ENCODE measurements at places on chromosomes 2 and 18.

DNA sequence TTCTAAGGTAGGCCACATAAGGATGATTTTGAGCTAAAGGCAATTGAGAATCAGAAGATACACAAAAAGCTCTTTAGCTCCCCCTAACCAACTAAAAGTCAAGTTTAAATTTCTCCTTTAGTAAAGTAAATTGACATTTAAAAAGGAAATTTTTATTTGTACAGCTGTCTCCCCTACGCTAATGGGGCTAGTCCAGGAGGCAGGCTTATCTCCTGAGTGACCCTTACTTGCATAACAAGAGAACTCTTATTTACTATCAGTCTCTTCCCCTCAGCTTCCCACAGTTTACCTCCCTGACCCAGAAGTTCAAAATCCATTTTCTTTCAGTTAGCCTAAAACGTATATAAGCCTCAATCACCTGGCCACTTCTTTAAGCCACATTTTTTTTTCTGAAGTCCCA is 1002.8 kb upstream of the NRXN1 start:
- no peak for DNase-seq

GRCh38 chr2:135667045-135667444 is 74.6 kb upstream of the UBXN4 start:
- peak; percentile 30 for DNase-seq

DNA sequence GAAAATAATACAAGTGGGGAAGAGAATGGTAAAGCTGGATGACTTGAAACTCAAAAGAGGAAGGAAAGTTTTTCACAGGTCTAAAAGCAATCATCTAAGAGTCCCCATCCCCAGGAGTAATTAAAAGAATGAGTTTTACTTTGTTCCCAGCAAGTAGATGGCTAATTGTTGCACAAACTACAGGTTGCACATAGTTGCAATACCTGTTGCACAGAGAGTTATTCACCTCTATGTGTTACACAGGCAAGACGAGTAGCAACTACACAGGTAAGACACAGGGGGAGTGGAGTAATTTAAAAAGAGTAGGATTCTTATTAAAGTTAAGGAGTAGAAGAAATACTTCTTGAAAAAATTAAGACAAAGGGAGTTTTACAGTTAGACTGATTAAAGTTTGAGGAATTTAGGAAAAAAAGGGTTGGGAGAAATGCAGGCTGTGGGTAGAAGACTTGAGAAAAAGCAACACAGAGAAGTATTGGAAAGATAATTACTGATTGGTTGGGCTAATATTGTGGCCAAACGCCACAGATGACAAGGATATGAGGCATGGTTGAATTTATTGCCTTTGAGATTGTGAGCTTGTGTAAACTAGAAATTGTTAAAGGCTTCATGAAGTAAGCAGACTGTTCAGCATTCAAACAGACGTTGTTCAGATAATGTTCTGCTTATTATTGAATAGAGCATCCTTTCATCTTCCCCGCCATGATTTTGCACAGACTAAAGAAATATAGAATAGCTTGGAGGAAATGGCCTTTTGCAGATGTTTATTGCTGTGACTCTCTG is 699.3 kb downstream of the NR4A2 start:
- DNase-seq: no peak

DNA sequence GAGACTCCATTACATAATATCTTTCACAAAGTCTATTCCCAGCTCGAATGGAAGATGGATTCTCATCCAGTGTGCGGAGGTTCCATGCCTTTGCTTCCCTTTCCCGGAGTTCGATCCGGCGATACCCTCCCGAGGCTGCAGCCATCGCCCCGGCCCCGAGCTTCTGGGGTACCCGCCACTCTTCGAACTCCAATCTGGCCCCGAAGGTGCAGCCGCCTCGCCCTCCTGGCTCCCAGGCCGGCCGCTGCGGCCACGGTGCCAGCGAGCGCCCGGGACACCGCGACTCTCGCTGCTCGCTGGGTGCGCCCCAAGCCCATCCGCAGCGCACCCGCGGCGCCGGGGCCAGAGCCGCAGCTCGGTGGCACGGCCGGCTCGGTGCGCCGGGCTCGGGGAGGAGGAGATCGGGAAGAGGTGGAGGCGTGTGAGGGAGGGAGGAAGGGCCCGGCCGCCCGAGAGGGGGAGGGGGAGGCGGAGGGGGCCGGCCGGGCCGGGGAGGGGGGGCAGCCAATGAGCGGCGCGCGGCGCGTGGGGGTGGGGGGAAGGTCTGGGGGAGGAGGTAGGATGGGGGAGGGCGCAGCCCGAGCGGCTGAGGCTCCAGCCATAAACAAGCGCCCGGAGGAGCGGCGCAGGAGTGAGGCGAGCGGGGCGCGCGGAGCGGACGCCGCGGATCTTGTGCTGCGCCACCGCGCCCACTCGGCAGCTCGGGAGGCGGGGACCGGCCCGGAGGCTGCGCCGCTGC is at the start of gene CRIM1:
Gene CRIM1, plus strand, starts transcription at position 628 of the 739 bp plus-strand sequence. CDS start 515 bp downstream, outside the sequence.
- peak; percentile 63 for DNase-seq

DNA sequence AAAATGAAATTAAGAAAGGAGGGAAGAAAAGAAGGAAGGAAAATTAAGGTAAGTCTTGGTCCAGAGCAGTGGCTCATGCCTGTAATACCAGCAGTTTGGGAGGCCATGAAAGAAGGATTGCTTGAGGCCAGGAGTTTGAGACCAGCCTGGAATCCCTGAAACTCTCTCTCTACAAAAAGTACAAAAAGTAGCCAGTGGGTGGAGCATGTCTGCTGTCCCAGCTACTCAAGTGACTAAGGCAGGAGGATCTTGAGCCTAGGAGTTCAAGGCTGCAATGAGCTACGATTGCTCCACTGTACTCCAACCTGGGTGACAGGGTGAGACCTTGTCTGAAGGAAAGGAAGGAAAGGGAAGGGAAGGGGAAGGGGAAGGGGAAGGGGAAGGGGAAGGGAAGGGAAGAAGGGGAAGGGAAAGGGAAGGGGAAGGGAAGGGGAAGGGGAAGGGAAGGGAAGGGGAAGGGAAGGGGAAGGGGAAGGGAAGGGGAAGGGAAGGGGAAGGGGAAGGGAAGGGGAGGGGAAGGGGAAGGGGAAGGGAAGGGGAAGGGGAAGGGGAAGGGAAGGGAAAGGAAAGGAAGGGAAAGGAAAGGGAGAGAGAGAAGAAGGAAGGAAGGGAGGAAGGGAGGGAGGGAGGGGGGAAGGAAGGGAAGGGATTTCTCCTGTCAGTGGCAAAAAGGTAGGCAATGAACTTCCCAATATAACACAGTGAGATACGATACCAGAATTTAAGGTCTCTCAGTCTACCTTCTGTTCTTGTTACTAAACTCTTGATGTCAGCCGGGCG is 412.8 kb downstream of the CMPK2 start:
- DNase-seq: peak; percentile 7

DNA sequence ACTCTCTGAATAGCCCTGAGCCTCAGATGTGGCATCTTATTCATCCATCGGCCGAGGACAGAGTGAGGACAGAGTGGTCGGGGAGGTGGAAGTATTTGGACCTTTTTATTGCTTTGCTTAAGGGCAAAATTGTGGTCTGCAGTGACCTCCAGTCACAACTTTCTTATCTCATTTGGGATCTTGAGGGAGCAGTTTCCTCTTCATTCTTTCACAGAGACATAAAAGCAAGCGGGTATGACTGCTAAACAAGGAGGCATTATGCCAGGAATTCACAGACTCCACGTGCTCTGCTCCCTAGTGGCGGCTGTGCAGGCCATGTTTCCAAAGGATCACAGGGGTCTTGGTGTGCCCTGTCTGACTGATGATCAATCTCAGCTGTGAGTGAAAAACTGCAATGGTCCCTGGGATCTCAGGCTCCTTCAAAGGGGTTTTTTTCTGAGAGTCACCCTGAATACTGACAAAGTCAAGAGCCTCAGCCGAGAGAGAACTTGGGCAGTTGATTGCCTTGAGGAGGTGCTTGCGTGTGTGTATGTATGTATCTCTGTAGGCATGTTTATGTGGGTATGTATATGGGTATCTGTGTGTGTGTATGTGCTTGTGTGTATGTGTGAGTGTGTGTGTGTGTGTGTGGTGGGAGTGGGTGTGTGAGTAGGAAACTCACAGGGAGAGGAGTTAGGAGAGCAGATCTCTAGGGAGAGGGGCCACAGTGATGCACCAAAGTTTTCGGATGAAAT is 47.7 kb downstream of the RAPGEF4 start:
- DNase-seq: peak; percentile 64

GRCh38 chr2:157228946-157229345 is 28.6 kb upstream of the GALNT5 start:
- DNase-seq: peak; percentile 4

DNA sequence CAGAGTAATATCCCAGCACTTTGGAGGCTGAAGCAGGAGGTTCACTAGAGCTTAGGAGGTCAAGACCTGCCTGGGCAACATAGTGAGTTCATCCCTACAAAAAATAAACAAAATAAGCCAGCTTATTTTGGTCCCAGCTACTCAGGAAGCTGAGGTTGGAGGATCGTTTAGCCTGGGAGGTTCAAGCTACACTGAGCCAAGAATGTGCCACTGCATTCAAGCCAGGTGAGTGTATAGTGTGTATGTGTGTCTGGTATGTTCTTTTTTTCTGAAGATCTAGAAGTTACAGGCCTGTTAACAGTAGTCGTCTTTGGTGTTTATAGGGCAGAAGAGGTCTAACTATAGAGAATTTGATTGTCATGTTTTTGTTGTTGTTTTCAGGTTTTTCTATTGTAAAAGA is 40.2 kb downstream of the ZC3H15 start:
- DNase-seq: no peak

GRCh38 chr2:152493417-152493816 is 158.4 kb downstream of the FMNL2 start:
- no peak for DNase-seq

GRCh38 chr2:2801458-2801857 is 470.4 kb upstream of the MYT1L start:
- DNase-seq: no peak

GRCh38 chr2:46520130-46520711 is 40.9 kb downstream of the TMEM247 start:
- no peak for DNase-seq

DNA sequence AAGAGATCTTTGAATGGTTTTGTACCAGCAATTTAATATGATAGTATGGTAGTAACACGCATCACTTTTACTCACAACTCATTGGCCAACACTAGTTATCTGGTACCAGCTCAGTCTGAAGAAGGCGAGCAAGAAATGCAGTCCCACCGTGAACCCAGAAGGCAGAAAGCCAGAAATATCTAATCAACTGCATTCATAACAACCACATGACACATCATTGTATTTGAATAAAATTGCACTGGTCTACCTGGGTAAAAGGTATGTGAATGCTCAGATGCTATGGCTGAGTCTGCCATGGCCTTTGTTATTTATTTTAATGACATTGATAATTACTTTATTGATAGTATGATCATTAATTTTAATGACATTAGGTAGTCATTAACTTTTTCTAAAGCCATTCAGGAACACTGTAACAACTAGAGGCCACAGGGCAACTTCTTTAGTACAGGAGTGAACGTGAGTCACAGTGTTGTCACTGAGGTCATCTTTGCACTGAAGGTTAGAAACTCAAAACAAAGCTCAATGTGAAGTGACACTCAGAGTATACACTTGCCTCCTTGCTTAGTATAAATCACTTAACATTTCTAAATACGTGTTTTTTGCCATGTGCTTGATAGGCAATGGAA is 475.6 kb upstream of the TNP1 start:
- no peak for DNase-seq

GRCh38 chr18:13275075-13275474 is 56.5 kb downstream of the LDLRAD4 start:
- no peak for DNase-seq

DNA sequence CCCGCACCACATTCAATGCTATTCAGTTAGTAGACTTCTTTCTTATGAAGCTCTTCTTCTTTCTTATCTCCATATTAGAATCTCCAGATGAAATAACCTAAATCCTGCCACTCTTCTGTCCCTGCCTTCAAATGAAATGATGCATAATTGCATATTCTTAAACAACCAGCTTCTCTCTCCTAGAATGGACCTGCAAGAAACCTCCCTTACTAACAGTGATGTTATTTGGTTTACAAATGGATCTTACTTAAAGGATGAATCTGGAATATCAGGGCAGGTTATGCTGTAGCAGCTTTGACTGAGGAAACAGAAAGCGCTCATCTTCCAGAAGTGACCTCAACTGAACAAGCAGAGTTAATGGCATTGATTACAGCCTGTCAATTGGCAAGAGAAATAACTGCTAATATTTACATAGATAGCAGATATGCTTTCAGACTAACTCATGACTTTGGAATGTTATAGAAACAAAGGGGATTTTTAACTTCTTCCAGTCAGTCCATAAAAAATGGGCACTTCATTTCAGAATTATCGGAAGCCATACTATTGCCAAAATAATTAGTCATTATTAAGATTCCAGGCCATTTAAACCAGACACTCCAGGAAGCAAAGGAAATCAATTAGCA is 755.7 kb upstream of the HS6ST1 start:
- DNase-seq: no peak

DNA sequence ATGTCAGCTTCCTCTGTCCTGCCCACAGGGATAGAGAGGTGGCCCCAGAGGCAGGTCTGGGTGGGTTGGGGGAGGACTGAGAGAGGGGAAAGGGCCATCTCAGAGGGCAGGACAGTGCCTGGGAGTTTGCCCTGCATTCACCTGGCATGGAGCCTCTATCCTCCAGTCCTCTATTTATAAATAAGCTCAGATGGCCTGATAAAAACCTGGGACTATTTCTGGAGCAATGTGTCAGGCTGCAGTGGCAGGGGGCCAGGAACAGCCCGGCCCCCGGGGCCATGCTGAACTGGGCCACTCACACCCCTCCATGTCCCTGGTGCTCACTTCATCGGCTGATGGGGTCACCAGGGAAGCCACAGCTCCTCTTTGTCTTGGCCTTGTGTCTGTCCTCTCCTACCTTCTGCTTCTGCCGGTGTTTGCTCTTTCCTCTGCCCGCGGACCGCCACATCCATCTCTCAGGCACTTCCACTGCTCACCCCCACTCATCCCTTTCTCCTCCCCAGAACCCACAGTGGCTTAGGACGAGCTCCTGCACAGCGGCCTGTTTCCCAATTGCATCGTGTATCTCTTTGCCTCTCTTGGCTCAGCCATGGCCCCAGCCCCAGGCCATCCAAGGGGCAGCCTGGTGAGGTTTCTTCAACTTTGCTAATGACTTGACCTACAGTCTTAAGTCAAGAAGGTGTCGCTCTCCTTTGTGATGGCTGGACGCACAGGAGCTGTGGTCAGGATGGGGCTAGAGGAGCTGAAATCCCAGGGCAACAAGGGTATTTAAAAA is 38.8 kb downstream of the SCTR start:
- DNase-seq: no peak

DNA sequence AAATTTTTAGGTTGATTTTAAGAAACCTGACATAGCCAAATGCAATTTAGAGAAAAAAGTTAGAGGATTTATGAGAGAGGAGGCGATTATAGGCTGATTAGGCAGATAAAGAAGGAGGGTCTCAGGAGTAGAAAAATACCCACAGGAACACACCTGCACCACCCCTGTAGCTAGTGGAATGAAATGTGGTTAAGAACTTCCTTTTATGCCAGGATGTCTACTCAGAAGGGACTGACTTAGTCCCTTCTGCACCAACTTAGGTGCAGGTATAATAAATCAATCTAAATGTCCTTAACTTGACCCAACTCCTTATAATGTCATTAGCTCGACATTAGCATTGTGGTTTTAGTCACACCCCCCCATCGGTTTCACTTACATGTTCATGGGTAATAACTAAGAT is 1274.5 kb upstream of the TMEFF2 start:
- DNase-seq: no peak

Data from KBM-7 (cell line).